ENCODE measurements at places on chromosomes 3 and 15.

DNA sequence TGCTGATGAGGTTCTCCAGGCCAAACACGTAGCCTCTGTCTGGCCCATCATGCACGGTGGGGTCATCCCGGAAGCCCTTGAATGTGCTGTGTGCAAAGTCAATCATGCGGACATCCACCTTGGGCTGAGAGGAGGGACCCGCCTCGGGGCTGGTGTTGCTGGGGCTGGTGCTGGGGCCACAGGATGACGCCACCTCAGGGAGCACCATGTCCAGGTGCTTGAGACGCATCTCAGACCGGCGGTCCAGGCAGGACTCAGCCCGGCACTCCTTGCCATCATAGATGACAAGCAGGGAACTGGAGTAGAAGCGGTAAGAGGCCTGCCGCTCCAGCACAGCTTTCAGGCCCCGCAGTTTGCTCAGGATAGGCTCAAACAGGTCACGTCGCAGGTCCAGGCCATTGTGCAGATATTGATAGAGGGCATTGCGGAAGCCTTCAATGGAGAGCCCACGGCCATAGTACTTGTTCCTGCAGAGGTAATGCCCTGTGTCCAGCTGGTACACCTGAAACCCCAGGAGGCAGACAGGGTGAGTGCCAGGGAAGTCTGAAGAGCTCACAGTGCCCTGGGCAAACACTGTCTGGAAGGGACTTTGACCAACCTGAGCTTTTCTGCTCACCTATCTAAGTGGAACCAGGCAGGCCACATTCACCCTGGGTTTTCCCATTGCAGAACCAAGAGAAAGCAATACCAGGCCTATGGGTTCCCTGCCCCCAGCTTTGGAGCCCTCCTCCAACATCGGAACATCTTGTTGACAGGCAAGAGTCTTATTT lies 3.6 kb upstream of the GMPPB start:
- DNase-seq = no peak

DNA sequence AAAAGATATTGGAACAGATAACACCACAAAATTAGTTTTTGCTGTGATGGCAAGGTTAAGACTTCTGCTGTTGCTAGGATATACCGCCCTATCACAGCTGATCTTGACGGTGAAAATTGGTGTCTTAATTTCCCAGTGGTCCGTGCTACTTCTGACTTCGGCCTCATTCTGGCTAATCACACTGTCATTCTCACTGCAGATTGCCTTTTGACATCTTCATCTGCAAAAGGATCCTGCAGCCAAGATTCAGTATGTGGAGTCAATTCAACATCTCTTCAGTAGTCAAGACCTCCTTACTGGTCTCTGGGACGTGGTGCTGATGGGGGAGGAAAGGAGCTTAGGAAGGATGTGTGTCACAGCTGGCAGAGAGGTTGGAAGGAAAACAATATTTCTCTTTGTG lies 438.6 kb downstream of the WDR72 start:
- no peak for DNase-seq

DNA sequence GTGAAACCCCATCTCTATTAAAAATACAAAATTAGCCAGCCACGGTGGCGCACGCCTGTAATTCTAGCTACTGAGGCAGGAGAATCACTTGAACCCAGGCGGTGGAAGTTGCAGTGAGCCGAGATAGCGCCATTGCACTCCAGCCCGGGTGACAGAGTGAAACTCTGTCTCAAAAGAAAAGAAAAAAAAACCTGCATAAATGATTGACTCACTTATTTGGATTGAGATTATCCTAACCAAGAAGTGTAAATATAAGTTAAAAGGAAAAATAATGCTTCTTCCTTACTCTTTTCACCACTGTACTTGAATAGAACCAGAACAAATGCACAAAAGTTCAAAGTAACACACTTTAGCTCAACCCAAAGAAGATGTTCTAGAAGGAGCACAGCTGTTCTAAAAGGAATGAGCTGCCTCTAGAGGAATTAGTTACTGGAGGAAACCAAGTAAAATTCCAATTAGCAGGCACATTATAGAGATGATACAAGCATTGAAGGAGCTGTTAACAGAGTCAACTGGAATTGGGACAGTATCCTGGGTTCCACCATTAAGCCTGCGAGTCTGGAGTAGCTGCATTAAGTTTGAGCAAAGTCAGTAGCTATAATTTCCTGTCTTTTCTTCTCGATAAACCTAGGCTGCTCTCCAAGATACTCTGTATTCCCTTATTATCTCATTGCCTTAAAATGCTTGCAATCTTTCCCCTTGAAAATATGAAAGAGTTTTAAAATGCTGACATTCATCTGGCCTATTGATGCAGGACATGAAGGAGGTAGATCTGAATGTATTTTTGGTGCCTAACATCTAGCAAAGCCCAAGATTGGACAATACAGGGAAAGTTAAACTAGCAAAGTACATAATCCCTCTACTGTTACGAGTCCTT lies 9.5 kb downstream of the MTHFS start:
- DNase-seq = no peak

DNA sequence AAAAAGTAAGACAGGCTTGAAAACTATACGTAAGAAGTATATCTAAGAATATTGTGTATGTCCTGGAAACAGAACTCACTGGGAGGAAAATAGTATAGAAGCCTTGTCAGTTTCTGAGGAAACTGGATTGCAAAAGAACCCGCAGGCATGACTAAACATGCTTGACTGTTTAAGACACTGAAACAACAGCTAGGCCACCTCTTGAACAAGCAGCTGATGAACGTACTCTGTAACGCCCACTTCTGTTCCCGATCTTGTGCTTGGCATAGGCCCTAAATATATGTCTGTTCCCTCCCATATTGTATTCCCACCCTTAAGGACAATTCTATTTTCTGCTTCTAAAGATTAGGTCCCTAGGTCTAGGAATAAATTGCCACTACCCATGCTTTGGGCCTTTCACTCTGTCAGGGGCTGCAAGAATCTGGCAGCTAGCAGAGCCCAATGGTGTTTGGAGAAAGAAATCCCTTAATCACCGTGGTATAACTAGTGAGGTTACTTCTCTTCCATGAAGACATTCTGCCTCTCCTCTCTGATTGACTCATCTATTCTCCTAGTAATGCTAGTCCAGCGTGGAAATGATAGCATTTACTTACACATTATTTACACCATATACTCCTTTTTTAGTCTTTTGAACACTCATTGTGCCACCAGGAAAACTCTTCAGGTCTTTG lies 46.2 kb downstream of the CD200 start:
- no peak for DNase-seq

DNA sequence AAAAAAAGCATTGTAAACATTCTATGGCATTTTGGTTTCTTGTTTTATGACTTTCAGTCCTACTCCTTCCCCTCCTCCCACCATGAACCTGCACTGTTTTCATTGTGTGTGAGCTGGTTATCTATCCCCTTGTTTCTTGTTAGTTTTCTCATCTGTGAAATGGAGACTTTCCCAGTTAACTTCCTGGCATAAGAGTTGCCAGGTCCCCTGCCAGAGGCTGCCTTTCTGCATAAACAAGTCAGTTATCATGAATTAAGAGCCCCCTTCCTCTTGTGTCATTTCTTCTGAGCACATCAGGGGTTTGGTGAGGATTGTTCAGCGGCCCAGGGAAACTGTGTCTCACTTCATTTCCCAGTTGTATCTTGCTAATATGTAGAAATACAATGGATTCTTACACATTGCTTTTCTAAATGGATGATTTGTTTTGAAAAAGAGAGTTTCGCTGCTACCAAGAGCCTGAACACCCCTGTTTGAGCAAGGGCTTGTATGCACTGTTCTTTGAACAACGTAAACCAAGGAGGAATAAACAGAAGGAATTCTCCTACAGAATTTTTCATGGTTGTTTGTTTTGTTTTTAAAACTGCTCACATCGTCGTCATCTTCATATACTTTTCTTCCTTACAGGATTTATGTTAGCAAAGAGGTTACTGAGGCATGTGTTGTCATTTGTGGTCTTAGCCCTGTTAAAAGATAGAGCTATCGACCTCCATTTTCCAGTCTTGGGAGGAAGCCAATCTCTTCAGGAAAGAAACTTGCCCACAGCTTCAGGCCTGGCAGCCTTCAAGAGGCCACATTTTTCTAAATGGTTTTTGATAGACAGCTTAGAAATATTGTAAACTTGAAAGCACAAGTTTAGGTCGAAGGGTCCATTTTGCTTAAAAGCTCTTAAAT lies 144.6 kb upstream of the IL12A start:
- DNase-seq = no peak

- DNase-seq = peak; percentile 32
Observed at GRCh38 chr15:70863450-70864218, 9.7 kb upstream of the LARP6 start.

- DNase-seq = peak; percentile 18
Observed at GRCh38 chr3:138549179-138549977, 44.7 kb downstream of the CEP70 start.

GRCh38 chr3:186457236-186457635 lies 86.9 kb downstream of the CRYGS start:
- DNase-seq = no peak

GRCh38 chr15:91231703-91232102 lies 131.6 kb downstream of the SV2B start:
- DNase-seq = no peak

DNA sequence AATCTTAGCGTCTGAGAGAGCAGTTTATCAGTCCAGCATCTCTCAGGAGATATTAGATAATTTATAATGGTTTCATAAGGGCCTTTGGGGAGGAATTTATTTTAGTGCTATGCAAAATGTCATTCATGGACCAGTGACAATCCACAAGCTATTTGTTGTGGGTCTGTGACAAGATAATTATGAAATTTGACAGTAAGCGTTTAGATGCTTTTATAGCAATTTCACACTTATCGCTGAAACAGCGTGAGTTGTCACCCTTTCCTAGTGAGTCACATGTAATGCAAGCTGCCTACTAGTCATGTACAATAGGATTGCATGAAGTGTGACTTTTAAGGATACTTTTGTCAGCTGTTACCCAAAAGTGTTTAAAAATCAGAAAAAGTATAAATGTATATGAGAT lies 315.6 kb upstream of the THBS1 start:
- no peak for DNase-seq

- no peak for DNase-seq
Observed at GRCh38 chr3:14829811-14830210, 11.0 kb downstream of the FGD5 start.

DNA sequence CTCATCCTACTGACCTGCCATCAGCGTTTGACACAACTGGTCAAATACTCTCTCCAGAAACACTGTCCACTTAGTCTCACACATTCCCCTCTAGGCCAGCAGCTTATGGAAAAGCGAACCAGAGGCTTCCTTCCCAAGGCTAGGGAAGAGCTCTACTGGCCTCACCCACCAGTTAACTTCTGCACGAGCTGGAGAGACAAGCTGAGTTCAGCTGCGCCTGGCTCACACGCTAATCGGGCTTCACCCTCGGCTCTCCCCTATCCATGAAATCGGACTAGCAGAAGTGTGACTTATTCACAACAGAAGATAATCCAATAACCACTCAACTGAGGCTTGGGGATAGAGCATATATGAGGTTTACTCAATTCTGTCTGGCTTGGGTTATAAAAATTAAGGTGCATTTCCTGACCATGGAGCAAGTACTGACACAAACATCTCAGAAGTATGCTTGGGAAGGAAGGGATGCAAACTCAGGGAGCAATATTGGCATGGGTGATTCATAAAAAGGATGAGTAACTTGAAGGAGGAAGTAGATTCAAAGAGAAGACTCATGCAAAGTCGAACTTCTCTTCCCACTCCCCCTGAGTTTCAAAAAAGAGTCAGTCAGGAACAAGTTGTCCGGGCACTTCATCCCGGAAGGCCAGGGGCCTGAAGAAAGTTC lies 73.1 kb downstream of the XXYLT1 start:
- DNase-seq = no peak

- DNase-seq = no peak
Observed at GRCh38 chr3:73448761-73449301, 175.9 kb downstream of the PDZRN3 start.

DNA sequence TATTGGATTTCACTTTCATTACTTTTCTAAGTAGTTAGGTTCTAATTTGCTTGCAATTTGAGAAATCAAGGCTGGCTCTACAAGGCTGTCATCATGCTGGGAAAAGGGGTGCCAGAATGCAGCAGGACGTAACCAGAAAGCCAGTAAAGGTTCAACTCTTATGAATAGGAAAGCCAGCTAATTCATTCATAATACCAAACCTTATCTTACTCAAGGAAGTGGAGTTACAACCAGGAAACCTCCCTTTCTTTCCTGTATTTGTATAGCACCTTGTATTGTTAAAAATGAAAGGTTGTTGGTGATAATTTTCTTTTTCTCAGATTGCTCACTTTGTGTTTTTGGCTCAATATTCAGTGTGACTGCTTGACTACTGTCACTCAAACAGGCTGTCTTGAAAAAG lies 109.4 kb downstream of the FILIP1L start:
- DNase-seq = no peak

GRCh38 chr3:184760337-184761074 lies 48.6 kb upstream of the MAGEF1 start:
- DNase-seq = no peak

GRCh38 chr15:58795825-58796224 lies 24.7 kb downstream of the MINDY2 start:
- no peak for DNase-seq

GRCh38 chr15:99051308-99051707 lies 43.7 kb upstream of the PGPEP1L start:
- DNase-seq = no peak

DNA sequence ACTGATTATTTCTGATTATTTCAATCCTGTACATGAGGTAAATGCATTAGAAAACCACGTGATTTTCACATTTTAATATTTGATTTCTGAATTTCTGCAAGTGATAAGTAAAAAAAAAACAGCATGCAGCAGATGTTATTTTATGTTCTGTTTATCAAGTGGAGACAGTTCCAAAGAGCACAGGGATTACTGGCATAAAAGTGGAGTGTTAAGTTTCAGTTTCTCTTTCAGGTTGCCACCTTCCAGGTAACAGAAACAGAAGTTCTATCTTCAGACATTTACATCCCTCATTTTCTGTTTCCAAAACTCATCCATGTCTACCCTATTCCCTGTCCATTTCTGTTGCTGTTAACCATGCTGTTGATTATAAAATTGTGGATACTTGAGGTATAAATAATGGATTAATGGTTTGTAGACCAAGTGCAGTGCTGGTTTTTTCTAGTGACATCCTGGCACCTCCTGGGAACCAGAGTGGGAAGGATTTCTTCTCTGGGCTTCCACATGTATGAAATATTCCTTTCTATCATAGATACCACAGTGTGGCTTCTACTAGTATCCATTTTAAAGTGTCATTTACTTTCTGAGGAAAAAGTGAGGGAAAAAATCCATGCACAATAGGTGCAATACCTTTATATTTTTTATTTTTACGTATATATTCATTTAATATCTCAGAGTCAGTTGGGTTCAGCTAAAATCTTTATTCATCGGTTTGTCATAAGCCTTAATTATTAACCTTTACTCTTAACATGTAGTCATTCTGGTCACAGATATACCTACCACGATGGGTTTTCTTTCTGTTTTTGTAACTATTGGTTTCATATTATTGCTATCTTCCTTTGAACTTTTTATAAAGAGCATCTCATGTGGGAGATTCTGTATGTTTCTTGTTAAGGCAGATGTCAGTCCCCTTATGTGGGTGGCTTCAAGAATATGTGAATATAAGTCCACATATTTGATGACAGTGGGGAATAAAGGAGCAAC lies 1010.0 kb downstream of the SQOR start:
- no peak for DNase-seq

Data from gastrocnemius medialis (tissue), 4 donors.